ENCODE measurements at places on chromosomes 5 and 9.

DNA sequence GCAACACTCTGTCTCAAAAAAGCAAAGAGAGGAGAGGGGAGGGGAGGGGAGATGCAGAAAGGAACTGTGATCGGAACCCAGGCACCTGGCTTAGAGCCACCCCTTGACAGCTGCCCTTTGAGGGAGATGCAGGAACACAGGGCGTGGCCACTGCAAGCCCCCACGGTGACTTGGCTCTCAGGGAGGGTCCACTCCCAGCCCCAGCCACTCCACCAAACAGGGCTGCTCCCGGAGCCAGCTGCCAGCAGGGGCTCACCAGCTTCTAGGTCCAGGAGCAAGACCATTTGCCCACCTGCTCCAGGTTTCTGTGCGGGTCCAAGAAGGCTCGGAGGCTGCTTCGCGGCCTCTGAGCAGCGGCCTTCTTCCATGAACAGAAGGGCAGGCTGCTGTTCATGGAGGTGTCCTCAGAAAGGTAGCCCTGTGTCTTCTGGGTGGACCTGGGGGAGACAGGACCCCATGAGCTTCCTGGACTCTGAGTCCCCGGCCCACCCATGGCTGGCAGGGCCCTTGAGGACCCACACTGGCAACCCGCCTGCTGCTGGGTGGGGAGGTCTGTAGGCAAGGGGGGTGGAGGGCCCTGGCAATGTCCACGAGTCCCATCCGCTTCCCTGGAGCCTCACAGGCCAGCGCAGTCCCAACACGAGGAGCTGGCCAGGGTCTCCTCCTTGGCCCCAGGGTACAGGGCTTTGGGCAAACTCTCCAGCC is 7.9 kb downstream of the C9orf50 start:
- H3K27ac ChIP-seq = peak overlapping the region; percentile 16
- H3K4me1 ChIP-seq = peaks cover 33% of the 10 kb centered on the region
- no peaks in the 10 kb centered on the region for H3K27me3 ChIP-seq
- no peaks in the 10 kb centered on the region for H3K36me3 ChIP-seq
- H3K4me3 ChIP-seq = no peak overlapping the region
- no peak for DNase-seq

DNA sequence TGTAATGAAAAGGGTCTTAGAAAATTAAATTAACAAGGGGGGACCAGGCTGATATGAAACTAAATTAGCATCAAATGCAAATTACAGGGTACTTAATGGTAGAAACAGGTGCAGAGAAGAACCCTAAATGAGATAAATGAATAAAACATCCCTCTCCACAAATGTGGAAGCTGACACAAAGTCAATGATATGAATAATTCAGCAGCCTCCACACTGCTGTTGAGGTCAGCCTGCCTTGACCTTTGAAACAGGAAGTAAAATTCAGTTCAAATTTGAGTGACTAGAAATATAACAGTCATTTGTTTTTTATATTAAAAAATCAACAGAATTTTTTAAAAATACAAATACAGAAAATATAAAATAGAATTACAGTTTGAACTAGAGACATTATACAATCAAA is 40.0 kb downstream of the EBF1 start:
- H3K27ac ChIP-seq = peak overlapping the region; percentile 83
- no peak overlapping the region for H3K4me3 ChIP-seq
- no peak for DNase-seq
- H3K27me3 ChIP-seq = peaks cover under 1% of the 10 kb centered on the region
- peaks cover 50% of the 10 kb centered on the region for H3K4me1 ChIP-seq
- H3K36me3 ChIP-seq = no peaks in the 10 kb centered on the region

DNA sequence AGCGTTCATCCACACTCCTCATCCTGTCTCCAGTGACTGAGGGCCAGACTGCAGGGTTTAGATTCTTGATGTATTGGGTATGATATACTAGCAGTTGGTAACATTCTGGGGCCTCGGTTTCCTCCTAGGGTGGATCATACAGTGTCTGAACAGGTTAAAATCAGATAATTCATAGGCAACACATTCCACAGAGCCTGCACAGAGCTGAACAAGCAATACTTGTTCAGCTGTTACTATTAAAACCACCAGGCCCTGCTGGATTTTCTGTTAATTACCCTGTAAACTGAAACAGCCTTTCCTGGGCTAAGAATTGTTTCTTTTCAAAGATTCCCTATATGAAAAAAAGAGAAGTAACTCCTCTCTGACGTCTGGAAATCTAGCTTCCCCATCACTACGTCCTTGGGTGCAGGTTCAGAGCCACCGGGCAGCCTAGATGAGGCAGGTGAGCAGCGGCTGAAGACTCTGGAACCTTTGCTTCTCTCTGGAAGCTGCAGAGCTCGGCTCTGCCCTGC is 1313.5 kb upstream of the WWC1 start:
- no peak for DNase-seq
- H3K27ac ChIP-seq = no peak overlapping the region
- H3K4me3 ChIP-seq = peak overlapping the region; percentile 63
- peaks cover 36% of the 10 kb centered on the region for H3K27me3 ChIP-seq
- H3K4me1 ChIP-seq = peaks cover 17% of the 10 kb centered on the region

DNA sequence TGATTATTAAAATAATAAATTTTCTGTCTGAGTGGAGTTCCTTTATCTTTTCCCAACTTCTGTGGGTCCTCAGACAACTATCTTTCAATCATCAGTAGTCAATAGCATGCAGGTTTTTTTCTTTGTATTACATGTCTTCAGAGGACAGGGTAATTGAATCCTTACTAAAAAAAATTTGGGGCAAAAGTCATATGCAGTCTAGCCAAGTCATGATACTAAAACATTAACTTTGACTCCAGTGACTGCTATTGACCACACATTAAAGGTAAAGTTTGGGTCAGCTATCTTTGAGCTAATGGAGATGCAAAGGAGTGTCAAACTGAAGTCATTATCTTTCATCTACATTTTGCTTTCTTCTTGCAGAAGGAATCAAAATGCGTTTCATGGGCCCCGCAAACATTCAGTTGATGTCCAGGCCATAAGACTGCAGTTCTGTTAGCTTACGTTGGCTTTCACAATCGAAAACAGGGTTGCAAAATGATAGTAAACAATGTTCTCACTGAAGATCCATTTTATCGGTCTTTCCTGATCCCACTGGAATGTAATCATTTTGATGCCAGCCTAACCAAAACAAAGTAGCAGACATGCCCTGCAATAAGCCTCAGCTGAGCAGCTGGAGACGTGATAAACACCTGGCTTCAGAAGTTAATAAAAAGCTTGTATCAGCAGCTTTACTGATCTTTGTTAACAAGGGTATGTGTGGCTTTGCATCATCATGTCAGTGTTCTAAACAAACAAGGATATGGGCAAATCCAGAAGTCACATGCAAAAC is 186.1 kb upstream of the PRLR start:
- no peaks in the 10 kb centered on the region for H3K36me3 ChIP-seq
- no peak overlapping the region for H3K27ac ChIP-seq
- no peak overlapping the region for H3K4me3 ChIP-seq
- no peaks in the 10 kb centered on the region for H3K4me1 ChIP-seq
- DNase-seq = no peak
- H3K27me3 ChIP-seq = no peaks in the 10 kb centered on the region

GRCh38 chr5:147369742-147370374 is 135.0 kb downstream of the STK32A start:
- no peak overlapping the region for H3K27ac ChIP-seq
- H3K4me1 ChIP-seq = no peaks in the 10 kb centered on the region
- H3K4me3 ChIP-seq = no peak overlapping the region
- peaks cover 6% of the 10 kb centered on the region for H3K27me3 ChIP-seq
- H3K36me3 ChIP-seq = no peaks in the 10 kb centered on the region

DNA sequence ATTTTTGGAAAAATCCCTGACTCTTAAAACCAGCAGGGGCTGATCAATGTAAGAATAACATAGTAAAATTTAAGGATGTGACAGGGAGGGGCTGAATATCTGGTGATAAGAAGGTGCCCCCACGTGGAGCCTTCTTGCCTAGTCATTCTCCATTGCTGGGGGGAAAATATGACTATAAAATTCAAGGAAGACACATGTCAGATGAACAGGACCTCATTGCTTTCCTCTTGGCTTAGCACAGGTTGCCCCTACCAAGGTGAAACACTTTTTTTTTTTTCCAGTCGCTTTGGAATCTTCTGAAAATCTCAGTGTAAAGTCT is 310.9 kb downstream of the EFNA5 start:
- H3K4me1 ChIP-seq = no peaks in the 10 kb centered on the region
- H3K36me3 ChIP-seq = no peaks in the 10 kb centered on the region
- H3K27ac ChIP-seq = no peak overlapping the region
- H3K4me3 ChIP-seq = no peak overlapping the region

- no peak overlapping the region for H3K27ac ChIP-seq
- no peaks in the 10 kb centered on the region for H3K36me3 ChIP-seq
- no peaks in the 10 kb centered on the region for H3K4me1 ChIP-seq
- no peaks in the 10 kb centered on the region for H3K27me3 ChIP-seq
- DNase-seq = no peak
- no peak overlapping the region for H3K4me3 ChIP-seq
Observed at GRCh38 chr5:119017994-119018393, 29.6 kb upstream of the DTWD2 start.

GRCh38 chr9:81832571-81833285 is 95.5 kb upstream of the SPATA31D4 start:
- H3K27me3 ChIP-seq = peaks cover 98% of the 10 kb centered on the region
- no peak for DNase-seq
- H3K27ac ChIP-seq = no peak overlapping the region
- no peak overlapping the region for H3K4me3 ChIP-seq
- no peaks in the 10 kb centered on the region for H3K36me3 ChIP-seq

GRCh38 chr5:94691291-94691690 is 72.8 kb downstream of the SLF1 start:
- no peaks in the 10 kb centered on the region for H3K27me3 ChIP-seq
- peaks cover 14% of the 10 kb centered on the region for H3K4me1 ChIP-seq
- H3K4me3 ChIP-seq = no peak overlapping the region
- H3K27ac ChIP-seq = no peak overlapping the region

GRCh38 chr5:131381021-131381420 is 117.2 kb downstream of the CDC42SE2 start:
- DNase-seq = no peak
- H3K4me1 ChIP-seq = peaks cover 52% of the 10 kb centered on the region
- no peak overlapping the region for H3K27ac ChIP-seq
- no peaks in the 10 kb centered on the region for H3K27me3 ChIP-seq
- no peak overlapping the region for H3K4me3 ChIP-seq

- DNase-seq = no peak
- no peaks in the 10 kb centered on the region for H3K27me3 ChIP-seq
- H3K4me1 ChIP-seq = no peaks in the 10 kb centered on the region
- H3K27ac ChIP-seq = no peak overlapping the region
- H3K36me3 ChIP-seq = no peaks in the 10 kb centered on the region
Observed at GRCh38 chr5:44697025-44697424, 111.7 kb upstream of the MRPS30 start.

GRCh38 chr5:97107318-97107717 is 35.1 kb downstream of the LIX1 start:
- H3K4me3 ChIP-seq = no peak overlapping the region
- no peaks in the 10 kb centered on the region for H3K36me3 ChIP-seq
- no peak for DNase-seq
- H3K27ac ChIP-seq = no peak overlapping the region
- H3K27me3 ChIP-seq = no peaks in the 10 kb centered on the region
